Activated CD8-positive, alpha-beta T cell treated with anti-CD3 and anti-CD28 coated beads, Interleukin-2, amount 10 ng/mL, durations not matched to agents 7 days and 5 days (primary cell): ENCODE measurements at places on chromosomes 7 and 10.

DNA sequence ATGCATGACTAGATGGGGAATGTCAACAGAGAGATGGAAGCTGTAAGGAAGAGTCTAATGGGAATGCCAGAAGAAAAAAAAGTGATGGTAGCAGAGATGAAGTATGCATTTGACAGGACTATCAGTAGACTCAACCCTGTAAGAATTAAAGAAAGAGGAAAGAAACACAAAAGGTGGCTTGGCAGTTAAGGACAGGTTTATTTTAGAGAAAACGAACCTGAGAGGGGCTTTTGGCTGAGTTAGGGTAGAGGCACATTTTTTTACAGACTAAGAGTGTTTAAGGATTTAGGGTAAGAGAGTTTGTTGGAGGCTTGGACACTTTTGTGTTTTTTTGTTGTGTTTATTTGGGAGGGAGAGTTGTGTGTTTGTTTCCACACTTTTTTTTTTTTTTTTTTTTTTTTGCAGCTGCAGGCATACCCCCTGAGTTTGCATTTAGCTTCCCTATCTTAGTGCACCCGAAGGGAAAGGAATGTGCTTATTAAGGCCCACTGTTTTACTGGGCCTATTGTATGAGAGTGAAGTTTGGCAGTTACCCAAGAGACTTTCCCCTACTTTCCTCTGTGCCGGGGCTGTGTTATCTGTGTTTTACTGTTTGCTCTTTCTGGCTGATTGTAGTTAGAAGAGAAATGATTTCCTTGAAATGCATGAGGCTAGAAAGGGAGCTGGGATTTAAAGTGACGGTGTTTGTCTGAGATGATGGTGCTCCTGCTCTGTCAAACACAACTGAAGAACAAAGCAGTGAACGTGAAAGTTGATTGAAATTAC, 32.0 kb downstream of the NPVF start:
- no peak overlapping the region for H3K4me3 ChIP-seq
- H3K27ac ChIP-seq = no peak overlapping the region
- peaks cover 10% of the 10 kb centered on the region for H3K27me3 ChIP-seq
- H3K4me1 ChIP-seq = no peaks in the 10 kb centered on the region

GRCh38 chr7:113883096-113883495, 35.7 kb downstream of the PPP1R3A start:
- H3K27me3 ChIP-seq = no peaks in the 10 kb centered on the region
- no peak overlapping the region for H3K4me3 ChIP-seq
- DNase-seq = no peak

DNA sequence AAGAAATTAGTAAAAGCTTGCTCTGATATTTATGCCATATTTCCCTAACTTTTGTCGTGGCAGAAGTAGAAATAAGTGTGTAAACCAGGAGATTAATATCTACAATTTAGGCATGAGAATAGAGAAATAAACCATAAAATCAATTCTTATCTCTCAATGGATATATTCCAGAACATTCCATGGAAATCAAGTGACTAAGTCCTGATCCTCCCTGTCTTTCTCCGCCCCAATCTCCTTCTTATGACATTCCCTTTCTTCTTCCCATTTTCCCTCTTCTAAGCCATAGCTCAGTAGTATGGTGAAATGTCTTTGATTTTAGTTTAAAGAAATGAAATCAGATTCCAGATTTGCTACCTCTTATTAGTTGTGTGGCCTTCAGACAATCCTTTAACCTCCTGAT, 88.8 kb downstream of the TBXAS1 start:
- H3K36me3 ChIP-seq = no peaks in the 10 kb centered on the region
- no peak overlapping the region for H3K4me3 ChIP-seq
- H3K27ac ChIP-seq = no peak overlapping the region
- no peak for DNase-seq
- H3K27me3 ChIP-seq = peaks cover 2% of the 10 kb centered on the region
- H3K4me1 ChIP-seq = peaks cover 22% of the 10 kb centered on the region

DNA sequence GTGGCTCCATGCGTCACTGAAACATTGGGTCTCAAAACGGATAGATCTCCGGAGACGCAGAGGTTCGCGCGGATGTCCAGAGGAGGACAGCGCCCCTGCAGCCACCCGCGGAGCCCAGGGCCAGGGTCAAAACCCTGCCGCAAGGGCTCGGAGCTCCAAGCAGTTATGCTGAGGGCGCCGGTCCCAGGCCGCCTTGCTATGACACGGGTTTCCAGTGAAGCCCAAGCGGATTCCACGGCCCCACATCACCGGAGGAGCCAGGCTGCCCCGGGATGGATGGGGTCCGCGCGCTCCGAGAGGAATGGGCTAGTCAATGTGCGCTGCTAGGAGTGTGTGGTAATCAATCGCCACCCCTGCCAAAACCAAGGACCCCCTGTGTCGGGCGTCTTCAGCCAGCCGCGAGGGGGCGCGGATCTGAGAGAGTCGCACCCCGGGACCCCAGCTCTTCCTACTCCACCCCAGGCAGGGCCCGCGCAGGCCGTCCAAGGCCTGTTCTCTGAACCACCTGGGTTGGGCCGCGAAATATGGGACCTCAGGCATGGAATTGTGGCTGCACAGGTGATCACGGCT, 5.6 kb upstream of the EMX2 start:
- no peak overlapping the region for H3K27ac ChIP-seq
- H3K4me1 ChIP-seq = peaks cover 7% of the 10 kb centered on the region
- H3K27me3 ChIP-seq = peaks cover 78% of the 10 kb centered on the region
- peaks cover 3% of the 10 kb centered on the region for H3K36me3 ChIP-seq

DNA sequence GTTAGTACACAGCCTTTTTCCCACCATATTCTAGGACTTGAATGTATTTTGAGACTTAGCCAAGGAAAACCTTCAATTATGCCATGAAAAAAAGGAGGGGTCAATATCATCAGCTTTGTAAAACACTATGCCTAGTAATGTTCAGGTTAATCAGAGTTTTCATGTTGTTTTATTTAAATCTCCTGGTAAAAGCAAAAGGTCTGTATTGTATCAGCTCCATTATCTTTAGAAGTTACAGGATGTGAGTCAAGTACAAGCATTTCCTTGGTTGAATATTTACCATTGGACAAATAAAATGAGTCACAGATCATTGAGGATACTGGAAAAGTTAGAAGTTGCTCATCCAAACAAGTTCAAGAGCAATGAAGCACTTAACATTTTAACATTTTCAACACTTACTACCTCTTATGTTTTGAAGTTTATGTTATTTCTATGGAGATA, 89.9 kb upstream of the CAPZA2 start:
- H3K4me1 ChIP-seq = no peaks in the 10 kb centered on the region
- H3K4me3 ChIP-seq = no peak overlapping the region
- H3K27ac ChIP-seq = no peak overlapping the region
- H3K27me3 ChIP-seq = peaks cover 8% of the 10 kb centered on the region
- no peak for DNase-seq
- H3K36me3 ChIP-seq = no peaks in the 10 kb centered on the region
